NCI-H187 (cell line): ENCODE measurements at places on chromosomes 6 and 20.

GRCh38 chr6:34979994-34980393 lies 90.9 kb downstream of the ANKS1A start:
- DNase-seq, result no peak

- DNase-seq, result no peak
These were observed 454 bp downstream of the L3MBTL3 start for GRCh38 chr6:130018744-130019325.

DNA sequence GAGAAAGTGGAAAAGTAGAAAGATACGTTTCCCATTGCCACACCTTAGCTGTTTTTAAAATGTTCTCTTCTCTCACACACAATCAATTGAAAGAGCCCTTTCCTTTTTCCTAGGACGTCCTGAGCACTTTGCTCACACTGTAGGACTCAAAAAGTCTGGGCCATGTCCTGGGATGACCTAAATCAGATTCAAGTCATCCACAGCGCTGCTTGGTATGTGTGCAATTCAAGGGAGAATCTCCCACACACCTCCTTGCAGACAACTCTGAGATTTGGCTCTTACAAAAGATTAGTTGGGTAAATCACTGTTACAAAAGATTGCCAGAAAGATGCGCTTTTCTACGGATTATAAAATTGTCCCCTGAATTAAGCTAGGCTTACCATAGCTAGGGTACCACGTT lies 130.1 kb downstream of the RNASET2 start:
- DNase-seq, result no peak

DNA sequence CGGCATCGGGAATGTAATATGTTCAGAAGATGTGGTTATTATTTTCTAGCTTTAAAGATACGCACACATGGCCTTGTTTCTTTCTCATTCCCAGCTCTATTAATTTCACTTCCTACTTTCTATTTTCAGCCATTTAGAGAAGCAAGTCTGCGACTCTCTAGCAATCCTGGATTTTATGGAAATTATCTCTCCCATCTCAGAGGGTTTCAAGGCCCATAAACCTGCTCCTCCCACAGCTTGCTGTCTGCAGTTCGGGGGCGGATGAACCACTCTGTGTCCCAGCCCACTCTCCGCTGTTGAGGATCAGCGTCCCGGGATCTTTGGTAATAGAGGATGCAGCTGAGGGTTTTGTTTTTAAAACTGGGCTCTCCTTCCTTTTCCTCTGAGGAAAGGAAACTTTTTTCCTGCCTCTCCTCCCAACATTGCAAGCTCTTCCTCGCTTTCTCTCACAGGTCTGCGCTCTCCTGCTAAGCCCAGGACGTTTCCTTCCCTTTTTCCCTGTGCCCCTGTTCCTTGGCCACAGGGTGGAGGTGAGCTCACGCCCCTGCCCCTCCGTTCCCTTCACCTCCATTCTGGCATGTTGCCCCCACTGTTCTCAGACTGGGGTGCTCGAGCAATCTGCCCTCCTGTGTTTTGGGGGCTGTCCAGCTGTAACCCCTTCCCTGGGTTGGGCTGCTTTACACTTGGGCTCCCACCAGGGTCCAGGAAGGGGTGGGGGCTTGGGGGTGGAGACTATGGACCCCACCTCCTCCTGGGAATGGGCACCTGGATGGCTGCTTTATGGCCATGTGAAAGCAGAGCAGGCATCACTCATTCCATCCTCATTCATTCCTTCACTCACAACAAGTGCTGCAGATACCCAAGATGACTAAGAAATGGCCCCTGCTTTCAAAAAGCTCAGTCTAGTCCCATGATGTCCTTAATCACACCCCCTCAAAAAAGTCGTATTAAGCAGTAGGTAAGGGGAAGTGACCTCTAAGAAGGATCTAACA lies 54.9 kb downstream of the ZBTB9 start:
- DNase-seq, result no peak

DNA sequence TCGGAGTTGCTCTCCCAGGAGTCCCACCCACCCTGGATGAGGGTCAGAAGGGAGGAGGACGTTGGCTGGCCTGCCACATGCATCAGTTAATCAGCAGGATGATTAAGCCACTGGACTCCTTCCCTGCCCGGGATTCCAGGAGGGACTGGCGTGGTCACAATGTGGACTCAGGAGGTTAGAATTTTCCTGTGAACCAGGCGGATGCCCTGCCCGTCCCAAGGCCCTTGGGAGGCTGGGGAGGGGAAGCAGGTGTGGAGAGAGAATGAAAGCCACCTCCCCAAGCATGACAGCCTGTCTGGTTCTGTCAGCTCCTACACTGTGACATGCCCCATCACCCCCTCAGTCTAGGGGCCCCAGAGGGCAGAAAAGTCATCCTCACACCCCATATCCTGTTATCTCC lies 11.6 kb upstream of the ITPR3 start:
- DNase-seq, result no peak

- no peak for DNase-seq
These were observed 279.7 kb downstream of the CDC5L start for GRCh38 chr6:44667226-44667625.

- DNase-seq, result no peak
These were observed 29.2 kb downstream of the C6orf58 start for GRCh38 chr6:127606131-127606562.
